ENCODE measurements at places on chromosomes 7 and 10.

DNA sequence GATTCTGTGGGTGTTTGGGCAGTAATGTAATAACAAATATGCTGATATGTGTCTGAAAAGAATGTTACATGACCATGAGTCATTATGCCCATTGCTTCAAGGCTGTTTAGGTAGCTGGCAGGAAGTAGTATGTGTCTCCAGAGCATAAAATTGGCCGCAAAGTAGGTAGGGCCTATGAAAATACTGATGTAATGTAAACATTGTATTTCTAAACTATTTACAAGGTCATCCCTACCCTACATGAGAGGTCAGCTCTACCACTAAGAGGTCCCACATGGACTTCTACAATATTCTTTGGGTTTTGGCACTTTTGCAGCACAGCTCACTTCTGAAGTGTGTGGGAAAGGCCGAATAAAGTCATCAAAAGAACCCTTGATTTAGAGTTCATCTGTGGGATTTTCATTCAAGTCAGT, 301.9 kb downstream of the AHR start:
- DNase-seq, result no peak

GRCh38 chr7:134696261-134696660, 49.6 kb downstream of the BPGM start:
- no peak for DNase-seq

DNA sequence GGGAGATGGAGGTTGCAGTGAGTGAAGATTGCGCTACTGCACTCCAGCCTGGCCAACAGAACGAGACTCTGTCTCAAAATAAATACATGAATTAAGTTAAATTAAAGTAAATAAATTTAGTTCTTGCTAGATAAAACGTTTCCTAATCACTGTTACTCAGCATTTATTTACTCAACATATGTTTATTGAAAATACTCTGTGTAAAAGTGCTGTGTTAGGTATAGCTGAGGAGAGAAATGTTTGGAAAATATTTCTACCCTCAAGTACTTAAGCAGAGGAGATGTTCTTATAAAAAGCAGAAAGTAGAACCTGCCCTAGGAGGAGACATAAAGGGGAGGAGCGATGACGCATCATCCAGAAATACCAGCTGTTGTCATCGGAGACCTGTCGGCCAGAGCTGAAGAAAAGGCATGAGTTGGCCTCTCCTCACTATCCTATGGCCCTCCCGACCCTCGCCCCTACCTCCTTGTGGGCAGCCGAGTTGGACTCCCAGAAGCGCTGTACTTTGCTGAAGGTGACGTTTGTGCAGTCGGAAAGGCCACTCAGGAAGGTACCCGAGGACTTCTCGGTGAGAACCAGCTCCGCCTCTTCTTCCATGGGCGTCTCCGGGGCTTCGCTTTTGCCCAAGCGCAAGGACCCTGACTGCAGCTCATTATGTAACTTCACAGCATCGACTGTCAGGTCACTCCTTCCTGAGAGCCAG, 1.1 kb downstream of the RRP12 start:
- DNase-seq, result no peak

- no peak for DNase-seq
Observed at GRCh38 chr7:1886361-1887064, 216.4 kb downstream of the ELFN1 start.

GRCh38 chr10:69757553-69758309, 44.0 kb upstream of the COL13A1 start:
- no peak for DNase-seq

DNA sequence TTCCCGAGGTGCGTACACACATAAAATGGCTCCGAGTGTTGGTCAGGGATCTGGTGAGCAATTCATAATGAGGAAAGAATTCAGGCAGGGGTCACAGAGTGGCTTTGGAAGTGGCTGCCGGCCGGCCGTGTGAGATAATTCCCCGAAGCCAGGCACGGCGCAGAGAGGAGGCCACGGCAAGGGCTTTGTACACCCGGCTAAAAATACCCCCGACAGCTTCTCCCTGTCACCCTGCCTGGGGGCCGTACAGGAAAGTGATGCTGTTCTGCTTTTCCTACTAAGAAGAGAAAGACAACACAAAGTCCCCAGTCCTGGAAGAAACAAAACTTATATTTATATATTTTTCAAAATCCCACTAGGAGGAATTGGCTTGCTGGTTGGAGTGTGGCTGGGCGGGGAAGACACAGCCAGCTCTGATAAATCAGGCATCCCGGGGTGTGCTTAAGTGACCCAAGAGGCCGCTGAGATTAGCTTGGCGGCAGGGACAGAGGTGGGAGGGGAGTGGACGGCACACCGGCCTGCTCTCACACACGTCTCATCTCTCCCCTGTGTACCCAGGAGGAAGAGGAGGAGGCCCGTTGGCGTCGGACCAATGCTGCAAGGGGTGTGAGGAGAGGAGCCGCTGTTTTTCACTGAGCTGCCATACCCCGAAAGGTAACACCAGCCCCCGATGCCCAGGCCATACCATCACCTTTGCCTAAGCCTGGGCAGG, 70.5 kb downstream of the ZMIZ1 start:
- no peak for DNase-seq

GRCh38 chr10:119634219-119634544, 17.0 kb upstream of the BAG3 start:
- DNase-seq, result no peak

- DNase-seq, result no peak
Observed at GRCh38 chr7:140364819-140365218, 33.5 kb downstream of the SLC37A3 start.

DNA sequence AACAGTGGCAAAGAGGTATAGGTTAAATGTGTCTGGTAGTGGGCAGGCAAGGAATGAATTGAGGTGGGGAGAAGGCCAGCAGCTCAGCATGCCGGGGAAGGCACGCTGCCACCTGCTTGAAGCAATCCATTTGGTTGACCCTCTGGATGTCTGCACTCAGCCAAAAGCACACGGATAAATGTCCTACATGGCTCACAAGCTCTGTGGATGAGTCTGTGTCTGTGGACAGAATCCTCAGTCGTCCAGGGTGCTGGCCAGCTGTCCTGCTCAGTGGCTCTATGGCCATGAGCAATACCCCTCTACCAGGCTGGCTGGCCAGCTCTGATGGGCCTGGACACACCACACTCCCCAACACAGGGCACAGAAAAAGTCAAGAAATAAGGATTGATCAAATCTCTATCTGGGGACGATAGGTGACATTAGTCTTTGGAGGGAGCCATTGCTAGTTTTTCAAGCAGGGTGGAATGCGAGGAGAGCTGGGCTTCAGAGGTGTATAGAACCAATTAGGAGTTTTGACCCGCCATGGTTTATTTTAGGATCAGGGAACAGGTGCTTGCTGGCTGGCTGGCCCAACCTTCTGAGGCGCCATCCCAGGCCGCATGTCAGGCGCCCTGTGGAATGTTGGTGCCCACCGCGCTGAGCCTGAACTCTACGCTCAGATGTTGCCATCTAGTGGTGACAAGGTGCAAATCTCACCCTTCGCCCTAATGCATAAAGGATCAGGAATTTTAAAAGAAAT, 493.4 kb downstream of the TNS3 start:
- DNase-seq, result no peak

GRCh38 chr10:72552857-72553256, 73.0 kb downstream of the MICU1 start:
- no peak for DNase-seq

DNA sequence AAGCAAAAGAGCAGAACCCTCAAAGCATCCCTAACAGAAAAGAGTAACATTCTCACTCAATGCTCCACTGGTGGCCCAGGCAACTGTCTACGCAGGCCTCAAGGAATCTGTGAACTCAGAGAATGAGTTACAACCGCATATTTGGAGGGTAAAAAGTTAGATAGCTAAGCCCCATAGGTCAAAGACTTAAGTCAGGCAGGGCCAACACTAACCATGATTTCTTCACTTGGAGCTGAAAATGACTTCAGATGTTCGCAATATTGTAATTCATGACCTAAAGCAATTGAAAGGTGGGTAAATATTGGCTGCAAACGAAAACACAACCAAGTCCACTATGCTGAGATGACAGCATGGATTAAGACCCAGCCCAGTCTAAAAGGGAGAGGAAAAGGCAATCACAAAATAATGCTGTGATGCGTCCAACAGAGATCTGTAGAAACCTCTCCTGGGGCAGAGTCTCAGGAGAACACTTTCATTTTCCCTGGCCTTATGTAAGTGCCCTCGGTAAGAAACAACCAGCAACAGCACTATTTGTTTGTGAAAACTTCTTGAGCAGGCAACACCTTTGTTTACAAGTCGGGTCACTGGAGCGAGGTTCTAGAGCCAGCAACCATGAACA, 176.5 kb downstream of the TNS3 start:
- DNase-seq, result no peak

- no peak for DNase-seq
Observed at GRCh38 chr7:81676813-81677212, 93.0 kb downstream of the HGF start.

- no peak for DNase-seq
Observed at GRCh38 chr10:125128397-125129075, 31.8 kb downstream of the CTBP2 start.

DNA sequence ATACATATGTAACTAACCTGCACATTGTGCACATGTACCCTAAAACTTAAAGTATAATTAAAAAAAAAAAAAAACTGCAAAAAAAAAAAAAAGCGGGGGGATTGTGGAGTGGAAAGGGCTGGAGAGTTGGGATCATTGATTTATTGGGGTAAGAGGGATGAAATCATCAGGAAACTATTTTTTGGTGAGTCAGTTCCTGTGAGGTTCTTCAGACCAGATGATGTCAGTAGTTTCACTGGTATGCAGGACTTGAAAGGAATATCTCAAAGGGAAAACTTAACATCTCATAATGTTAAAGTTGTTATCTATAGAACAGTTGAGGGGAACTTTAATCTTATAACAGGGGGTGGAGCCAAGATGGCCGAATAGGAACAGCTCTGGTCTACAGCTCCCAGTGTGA, 32.6 kb upstream of the TECTB start:
- no peak for DNase-seq

DNA sequence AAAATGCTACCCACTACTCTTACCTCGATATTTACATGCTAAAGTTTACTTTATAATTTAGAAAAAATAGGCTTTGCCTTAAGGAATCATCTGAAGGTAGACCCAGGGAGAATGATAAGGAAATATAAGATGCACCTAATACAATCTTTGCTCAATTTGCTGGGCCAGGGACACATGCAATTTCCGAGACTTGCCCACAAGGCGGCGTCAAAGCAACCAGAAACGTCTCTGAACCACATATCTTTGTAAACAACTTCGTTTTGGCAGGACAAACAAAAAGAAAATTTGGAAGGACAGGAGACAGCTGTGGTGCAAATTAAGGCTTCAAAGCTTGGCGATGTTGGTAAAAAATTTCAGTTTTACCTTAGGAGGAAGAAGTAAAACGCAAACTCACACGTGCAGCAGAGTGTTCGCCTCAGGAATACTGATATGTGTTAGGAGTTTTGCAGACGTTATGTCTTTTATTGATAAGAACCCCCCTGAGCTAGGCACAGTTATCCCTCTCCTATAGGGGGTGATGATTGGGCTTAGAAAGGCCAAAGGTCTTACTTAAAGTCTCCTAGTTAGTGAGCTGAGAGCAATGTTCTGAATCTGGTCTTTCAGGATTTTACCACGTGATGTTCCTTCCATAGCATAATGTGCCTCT, 134.3 kb downstream of the PRKCQ start:
- peak; percentile 53 for DNase-seq

DNA sequence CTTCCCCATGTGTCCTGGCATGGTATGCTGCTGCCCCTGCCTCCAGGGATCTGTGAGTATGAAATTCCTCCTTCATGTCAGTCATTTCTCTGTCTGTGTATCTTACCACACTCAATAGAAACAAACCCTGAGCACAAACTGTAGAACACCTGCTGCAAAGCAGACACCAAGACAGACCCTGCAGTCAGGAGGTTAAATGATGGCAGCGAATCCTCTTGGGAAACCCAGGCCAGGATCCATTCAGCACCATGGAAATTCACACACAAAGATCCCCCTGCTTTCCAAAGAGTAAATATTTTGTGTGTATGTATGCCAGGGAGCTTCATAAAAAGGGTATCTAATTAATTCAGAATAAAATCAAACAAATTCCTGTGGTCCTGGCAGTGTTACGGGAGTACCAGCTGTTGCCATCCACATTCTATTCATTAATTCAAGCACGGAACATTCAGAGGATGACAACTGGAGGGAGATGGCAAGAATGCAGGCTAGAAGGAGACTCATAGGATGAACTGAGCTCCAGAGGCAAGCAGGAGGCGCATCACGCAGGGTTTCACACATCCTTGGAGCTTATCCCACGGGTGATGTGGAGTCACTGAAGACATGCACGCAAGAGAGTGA, 14.8 kb downstream of the ITIH5 start:
- no peak for DNase-seq

GRCh38 chr7:112940314-112940732, 146.3 kb downstream of the GPR85 start:
- DNase-seq, result no peak

DNA sequence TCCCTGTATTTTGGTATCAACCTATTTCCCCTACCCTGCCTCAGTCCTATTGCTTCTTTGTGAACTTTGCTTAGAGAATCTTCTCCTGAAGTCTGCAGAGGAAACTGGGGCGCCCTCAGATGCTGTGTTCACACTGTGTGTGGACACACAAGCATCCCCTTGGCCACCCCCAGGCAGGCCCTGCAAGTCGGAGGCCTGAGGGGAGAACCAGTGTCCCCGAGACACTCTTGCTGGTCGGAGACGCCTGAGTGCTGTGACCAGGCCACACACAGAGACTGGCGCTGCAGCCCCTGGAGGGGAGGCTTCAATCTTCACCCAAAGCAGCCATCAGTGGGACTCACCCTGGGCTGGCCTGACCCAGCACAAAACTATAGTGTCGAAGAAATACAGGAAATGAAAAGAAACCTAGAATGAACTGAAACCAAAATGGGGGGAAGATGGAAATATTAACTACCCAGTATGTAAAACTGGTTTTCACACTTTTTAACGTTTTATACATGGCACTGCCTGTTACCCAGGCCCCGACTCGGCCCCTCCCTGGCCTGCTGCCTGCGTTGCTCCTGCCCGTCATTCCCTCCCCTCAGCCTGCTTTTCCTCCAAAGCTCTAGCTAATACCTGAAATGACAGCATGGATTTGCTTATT, 48.4 kb upstream of the FAM20C start:
- DNase-seq, result no peak

GRCh38 chr7:3065724-3066143, 22.1 kb upstream of the CARD11 start:
- peak; percentile 40 for DNase-seq

- no peak for DNase-seq
Observed at GRCh38 chr7:107213193-107213788, 44.5 kb downstream of the HBP1 start.

- no peak for DNase-seq
Observed at GRCh38 chr10:35331894-35332640, 4.2 kb upstream of the CCNY start.

- DNase-seq, result no peak
Observed at GRCh38 chr10:120005207-120006201, 113.0 kb downstream of the SEC23IP start.

GRCh38 chr10:115091161-115091560, 2.0 kb upstream of the ATRNL1 start:
- DNase-seq, result no peak

- DNase-seq, result peak; percentile 12
Observed at GRCh38 chr7:129829737-129830631, 122.8 kb downstream of the UBE2H start.

DNA sequence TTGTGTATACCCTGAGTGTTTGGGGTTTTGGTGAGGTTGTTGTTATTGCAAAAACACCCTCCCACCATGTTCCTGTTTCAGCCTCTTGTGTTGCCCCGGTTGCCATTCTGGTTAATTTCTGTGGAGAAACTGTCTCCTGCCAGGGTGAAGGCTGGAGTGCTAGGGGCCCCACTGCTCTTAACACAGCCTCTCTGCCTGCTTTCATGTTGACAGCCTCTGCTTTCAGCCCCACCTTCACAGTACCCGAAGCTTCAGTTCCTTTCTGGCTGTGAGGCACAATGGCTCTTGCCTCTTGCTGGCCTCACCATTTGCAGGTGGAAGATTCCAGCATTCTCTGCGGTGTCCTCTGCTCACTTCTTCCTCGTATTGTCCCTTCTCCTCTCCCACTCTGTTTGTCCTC, 19.2 kb downstream of the SLC18A2 start:
- DNase-seq, result no peak
